Lower lobe of right lung (tissue), 2 donors: ENCODE measurements at places on chromosomes 2 and 18.

DNA sequence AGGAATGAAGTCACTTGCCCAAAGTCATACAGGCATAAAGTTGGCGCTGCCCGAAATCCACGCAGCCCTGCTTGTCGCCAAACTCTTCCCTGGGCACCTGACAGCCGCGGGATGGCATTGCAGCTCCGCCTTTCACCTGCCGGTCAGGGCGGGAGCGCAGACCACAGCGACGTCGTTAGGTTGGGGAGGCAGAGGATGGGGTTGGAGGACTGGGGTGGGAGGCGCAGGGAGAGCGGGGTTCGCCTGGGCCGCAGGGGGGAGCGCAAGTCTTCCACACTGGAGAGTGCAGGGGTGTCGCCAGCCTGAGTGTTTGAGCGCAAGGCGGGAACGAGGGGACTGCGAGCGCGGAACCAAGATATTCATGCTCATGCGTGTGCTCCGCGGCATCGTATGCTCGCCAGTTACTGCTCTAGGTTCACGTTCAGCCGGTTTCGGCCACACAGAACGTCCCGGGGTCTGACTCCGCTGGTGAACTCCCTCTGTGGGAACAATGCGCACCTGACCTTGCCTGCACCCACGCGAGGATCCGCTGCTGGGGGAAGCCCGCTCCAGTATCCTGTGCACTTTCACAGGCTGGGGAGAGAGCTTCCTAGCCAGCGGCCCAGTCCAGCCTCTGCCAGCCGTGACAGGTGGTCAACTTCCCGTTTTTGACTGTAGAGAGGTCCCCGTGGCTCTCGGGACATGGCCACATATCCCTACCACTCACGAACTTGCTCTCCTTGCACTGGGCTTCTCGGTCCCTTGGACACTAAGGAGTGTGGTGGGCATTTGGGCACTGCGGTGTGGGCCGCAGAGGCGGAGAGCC is 767 bp upstream of the NPPC start:
- DNase-seq = peak; percentile 42
- H3K4me3 ChIP-seq = peak overlapping the region; percentile 50
- no peak overlapping the region for H3K27ac ChIP-seq

DNA sequence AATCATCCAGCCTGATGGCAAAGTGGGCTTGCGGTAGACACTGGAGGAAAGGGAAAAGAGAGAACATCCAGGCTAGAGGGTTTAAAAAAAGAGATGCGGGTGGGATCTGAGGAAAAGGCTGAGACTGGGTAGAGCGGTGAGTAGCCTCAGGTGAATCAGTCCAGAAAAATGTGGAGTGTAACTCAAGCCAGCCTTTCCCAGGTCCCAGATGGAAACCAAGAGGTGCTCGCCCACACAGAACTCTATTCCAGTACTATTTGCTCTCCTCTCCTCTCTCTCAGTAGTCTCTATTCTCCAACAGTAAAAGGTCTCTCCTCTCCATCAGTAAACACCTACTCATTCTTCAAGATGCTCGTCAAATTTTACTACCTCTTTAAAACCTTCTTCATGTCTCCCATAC is 38.3 kb upstream of the NRP2 start:
- no peaks in the 10 kb centered on the region for H3K36me3 ChIP-seq
- H3K4me3 ChIP-seq = no peak overlapping the region
- H3K27ac ChIP-seq = no peak overlapping the region
- DNase-seq = no peak
- H3K4me1 ChIP-seq = peaks cover 4% of the 10 kb centered on the region

DNA sequence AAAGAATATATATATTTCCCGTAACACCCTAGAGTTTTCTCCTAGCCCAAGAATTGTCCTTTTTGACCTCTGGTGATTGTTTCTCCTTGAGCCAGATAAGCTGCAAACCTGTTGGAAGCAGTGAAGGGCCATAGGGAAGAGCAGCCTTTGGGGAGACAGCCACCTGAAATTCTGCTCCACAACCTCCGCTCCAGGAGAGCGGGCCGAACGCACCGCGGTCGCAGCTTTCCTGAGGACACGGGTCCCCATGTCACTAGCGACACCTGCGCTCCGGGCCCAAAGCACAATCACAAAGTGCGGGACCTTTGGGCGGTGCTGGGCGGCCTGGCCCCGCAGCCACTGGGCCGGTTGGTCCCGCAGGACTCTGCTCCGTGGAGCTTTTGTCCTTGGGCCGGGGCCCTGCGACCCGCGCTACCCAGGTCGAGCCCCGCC is 557 bp upstream of the DSG2 start:
- peaks cover 42% of the 10 kb centered on the region for H3K27me3 ChIP-seq
- DNase-seq = no peak
- peaks cover 8% of the 10 kb centered on the region for H3K4me1 ChIP-seq
- peak overlapping the region; percentile 77 for H3K27ac ChIP-seq
- peak overlapping the region; percentile 61 for H3K4me3 ChIP-seq

DNA sequence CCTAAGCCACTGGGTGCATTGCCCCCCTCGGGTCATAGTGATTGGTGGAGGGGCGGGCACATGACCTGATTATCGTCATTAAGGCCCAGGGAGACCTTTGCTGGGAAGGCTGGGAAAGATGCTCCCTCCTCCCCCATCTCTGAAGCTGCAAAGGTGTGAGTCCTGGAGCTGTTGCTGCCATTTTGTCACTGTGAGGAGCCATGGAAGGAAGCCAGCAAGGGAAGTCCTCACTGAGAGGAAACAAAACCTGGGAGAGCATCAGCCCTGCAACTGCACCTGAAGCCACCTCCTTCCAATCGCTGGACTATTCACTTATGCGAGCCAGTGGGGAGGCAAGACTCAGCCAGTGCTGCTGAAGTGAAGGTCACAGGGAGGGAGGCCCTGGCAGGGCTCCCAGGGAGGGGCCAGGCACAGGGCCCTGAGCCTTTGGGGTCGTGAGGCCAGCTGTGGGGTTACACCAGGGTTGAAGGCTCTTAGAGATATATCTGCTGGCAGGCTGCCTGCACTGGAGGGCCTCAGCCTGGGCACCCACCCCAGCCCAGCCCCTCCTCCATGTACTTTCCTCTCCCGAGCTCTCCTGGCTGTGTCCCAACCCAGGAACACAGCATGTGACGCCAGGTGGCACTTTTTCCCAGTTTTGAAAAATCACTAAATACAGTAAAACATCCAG is 10.7 kb upstream of the FAHD2A start:
- DNase-seq = no peak
- H3K36me3 ChIP-seq = no peaks in the 10 kb centered on the region
- no peak overlapping the region for H3K27ac ChIP-seq
- no peaks in the 10 kb centered on the region for H3K27me3 ChIP-seq

DNA sequence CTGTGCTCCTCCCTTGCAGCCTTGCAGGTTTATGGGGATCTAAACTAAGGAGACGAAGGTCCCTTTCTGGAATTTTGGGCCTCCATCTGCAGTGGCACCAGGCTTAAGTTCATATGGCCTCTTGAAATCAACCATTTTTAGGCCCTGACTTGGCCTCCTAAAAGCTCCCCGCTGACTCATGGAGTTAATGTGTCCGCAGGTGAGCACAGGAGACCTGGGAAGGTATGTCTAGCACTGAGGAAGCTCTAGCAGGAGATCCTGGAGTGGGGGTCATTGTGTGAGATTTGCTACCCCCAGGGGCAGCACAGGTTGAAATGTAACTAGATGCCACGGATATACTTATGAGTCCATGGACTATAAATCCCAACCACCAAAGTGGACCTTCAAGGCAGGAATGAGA is 95.9 kb upstream of the CELF4 start:
- no peaks in the 10 kb centered on the region for H3K36me3 ChIP-seq
- H3K27me3 ChIP-seq = no peaks in the 10 kb centered on the region
- DNase-seq = no peak
- no peaks in the 10 kb centered on the region for H3K4me1 ChIP-seq
- H3K4me3 ChIP-seq = no peak overlapping the region

DNA sequence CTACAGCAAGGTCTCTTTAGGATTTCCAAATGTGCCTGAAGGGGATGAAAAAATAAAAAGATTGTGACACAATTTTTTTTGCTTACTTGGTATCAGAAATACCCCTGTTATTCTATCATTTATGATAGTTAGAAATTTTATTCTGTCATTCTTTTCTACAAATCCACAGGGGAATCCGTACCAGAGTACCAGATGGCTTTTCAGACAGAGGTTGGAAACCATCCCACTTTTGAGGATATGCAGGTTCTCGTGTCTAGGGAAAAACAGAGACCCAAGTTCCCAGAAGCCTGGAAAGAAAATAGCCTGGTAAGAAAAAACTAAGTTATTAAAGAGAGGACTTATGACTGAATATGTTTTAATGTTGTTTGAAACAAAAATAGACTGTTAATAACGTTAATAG is 92.6 kb upstream of the FAM117B start:
- peaks cover 3% of the 10 kb centered on the region for H3K4me1 ChIP-seq
- H3K36me3 ChIP-seq = peaks cover 20% of the 10 kb centered on the region
- no peak overlapping the region for H3K27ac ChIP-seq
- DNase-seq = no peak
- H3K27me3 ChIP-seq = no peaks in the 10 kb centered on the region

- H3K4me1 ChIP-seq = no peaks in the 10 kb centered on the region
- H3K4me3 ChIP-seq = no peak overlapping the region
- H3K27ac ChIP-seq = no peak overlapping the region
- H3K36me3 ChIP-seq = no peaks in the 10 kb centered on the region
- no peak for DNase-seq
These were observed 35.5 kb downstream of the ZNF521 start for GRCh38 chr18:25316381-25317018.

DNA sequence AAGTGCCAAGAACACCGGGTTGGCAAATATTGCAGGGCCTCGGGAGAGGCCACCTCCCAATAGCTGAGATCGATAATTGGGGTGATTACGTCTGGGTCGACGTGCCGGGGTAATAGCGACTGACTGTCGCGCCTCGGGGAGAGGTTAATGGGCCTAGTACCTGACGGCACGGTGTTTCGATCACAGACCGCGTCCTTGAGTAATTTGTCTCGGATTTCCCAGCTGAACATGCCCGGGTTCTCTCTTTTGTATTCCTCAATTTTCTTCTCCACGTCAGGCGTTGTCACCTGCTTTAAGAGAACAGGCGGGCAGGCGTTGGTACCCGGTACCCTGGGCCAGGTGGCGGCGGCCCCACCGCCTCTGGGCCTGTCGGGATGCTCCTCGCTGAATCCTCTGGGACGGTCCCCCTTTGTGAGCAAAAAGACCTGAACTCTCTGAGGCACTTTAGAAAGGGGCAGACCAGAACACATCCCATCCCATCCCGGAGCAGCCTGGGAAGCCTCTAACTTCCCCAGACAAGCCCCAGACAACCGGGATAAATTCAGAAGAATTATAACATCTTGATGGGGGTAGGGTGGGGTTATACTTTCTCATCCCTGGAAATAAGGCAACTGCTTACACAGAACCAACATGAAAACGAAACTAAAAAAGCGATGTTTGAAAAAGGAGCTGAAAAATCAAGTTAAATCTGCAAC is 3.3 kb downstream of the PAX3 start:
- no peak overlapping the region for H3K27ac ChIP-seq
- no peaks in the 10 kb centered on the region for H3K36me3 ChIP-seq
- H3K27me3 ChIP-seq = peaks cover 98% of the 10 kb centered on the region
- peak overlapping the region; percentile 42 for H3K4me3 ChIP-seq

GRCh38 chr2:238465487-238466242 is 38.9 kb downstream of the ASB1 start:
- no peak for DNase-seq
- H3K27ac ChIP-seq = no peak overlapping the region
- H3K4me1 ChIP-seq = no peaks in the 10 kb centered on the region
- no peaks in the 10 kb centered on the region for H3K36me3 ChIP-seq
- H3K27me3 ChIP-seq = no peaks in the 10 kb centered on the region

- H3K27me3 ChIP-seq = no peaks in the 10 kb centered on the region
- no peak for DNase-seq
- H3K27ac ChIP-seq = peak overlapping the region; percentile 39
- peaks cover 48% of the 10 kb centered on the region for H3K4me1 ChIP-seq
- peaks cover 41% of the 10 kb centered on the region for H3K36me3 ChIP-seq
These were observed 19.1 kb downstream of the MXD1 start for GRCh38 chr2:69933839-69934613.
